ENCODE measurements at places on chromosomes 7 and 10.

DNA sequence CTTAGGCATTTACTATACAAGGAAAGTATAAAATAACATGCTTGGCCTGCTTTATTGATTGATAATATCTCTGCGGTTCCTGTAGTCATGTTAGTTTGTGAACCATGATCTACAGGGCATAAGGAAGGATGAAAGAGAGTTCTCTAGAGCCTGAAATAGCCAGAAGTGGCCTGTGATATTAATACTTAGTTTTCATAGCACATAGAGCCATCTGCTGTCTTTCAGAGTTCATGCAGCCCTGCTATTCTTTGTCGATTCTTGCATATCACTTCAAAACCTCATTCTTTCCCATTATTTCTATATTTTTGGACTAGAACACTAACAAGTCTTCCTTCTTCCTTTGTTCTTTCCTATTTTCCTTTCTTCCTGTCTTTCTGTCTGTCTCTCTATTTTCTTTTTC, 26.4 kb upstream of the PRKG1 start:
- DNase-seq, result no peak

- DNase-seq, result no peak
These were observed 79.8 kb downstream of the ANK3 start for GRCh38 chr10:60309891-60310290.

DNA sequence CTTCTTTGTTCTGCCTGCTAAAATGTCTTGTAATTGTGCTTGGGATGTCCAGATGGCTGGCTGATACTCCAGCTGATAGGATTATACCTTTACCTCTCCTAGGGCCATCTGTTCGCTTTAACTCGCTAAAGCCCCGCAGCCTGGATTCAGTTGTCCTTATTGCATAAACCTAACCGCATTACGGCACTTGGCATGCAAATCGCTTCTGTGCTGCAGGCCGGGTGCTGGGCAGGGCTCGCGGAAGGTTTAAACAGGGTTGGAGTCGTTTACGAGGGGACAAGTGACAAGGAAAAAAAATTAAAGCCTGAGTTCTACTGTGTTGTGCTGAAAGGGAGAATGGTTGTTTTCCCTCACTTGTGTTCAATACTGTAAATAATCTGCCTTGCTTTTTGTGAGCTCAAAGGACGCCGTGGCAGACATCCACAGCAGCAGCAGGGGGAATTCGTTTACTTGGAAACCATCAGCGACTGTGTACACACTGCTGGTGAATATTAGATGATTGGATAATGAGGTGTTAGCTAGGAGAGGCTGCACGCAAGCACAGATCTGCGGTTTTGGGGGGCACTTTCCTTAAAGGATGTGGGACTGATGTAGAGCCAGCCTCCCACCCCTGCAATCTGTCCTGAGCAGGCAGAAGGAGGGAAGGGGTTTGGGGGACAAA, 93.0 kb downstream of the EBF3 start:
- DNase-seq, result no peak

- no peak for DNase-seq
These were observed 73.5 kb downstream of the SEMA3E start for GRCh38 chr7:83575436-83575835.

- DNase-seq, result no peak
These were observed 71.9 kb upstream of the ADARB2 start for GRCh38 chr10:1809139-1809741.

- no peak for DNase-seq
These were observed 139.4 kb downstream of the EPC1 start for GRCh38 chr10:32207544-32207943.

GRCh38 chr10:132946-133898, 2.0 kb upstream of the ZMYND11 start:
- no peak for DNase-seq

GRCh38 chr7:68684996-68685395, 913.3 kb upstream of the AUTS2 start:
- DNase-seq, result no peak

- DNase-seq, result no peak
These were observed 330.8 kb downstream of the PCDH15 start for GRCh38 chr10:54470324-54470631.

DNA sequence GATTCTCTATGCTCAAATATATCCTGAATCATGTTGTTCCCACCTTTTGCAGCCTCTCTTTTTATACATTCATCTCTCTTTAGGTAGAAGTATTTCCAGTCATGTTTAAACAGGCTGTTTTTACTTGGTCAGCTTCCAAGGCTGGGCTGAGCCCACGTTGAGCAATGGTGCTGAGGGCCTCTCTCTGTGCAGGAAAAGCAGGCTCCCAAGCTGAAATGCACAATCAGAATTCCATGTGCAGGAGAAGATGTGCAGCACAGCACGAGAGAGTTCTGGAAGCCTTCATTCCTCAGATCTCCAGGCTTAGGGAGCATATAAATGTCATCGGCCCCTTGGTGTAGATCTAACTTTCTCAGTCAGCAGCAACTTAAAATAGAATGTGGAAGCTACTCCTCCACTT, 588.5 kb downstream of the TNS3 start:
- no peak for DNase-seq

DNA sequence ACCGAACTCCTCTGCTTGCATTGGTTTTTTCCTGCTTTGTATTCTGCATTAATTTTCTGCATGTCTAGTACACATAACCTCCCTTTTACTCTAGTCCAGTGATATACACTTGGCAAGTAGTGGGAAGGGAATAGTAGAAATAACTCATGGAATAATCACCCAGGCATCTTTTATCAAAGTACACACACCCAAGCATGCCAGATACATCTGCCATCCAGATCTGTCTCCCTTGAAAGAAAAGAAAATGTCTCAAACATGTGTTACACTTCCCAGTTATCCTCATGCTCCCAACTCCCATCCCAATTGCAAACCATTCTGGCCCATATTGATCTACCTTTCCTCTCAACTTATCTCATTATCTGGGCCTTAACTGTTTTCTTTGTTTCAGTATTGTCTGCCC, 79.0 kb downstream of the PHYHIPL start:
- DNase-seq, result no peak

- DNase-seq, result no peak
These were observed 26.8 kb downstream of the VSIR start for GRCh38 chr10:71746344-71747037.

- DNase-seq, result no peak
These were observed 244.4 kb downstream of the DYNC1I1 start for GRCh38 chr7:96016735-96017134.

GRCh38 chr7:98291717-98292116, 10.2 kb downstream of the BRI3 start:
- no peak for DNase-seq

- no peak for DNase-seq
These were observed 277.5 kb downstream of the PLXNA4 start for GRCh38 chr7:132298790-132299189.

DNA sequence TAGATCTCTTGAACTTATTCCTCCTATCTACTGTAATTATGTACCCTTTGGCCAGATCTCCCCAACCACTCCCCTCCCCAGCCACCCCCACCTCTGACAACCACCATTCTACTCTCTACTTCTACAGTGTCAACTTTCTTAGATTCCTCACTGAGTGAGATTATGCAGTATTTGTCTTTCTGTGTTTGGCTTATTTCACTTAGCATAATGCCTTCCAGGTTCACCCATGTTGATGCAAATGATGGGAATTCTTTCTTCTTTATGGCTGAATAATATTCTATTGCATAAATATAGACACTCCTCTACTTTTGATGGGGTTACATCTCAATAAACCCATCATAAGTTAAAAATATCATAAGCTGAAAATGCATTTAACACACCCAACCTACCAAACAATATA, 21.3 kb upstream of the HNRNPH3 start:
- DNase-seq, result no peak

- DNase-seq, result no peak
These were observed 276.1 kb downstream of the DNAJB6 start for GRCh38 chr7:157612664-157613561.

DNA sequence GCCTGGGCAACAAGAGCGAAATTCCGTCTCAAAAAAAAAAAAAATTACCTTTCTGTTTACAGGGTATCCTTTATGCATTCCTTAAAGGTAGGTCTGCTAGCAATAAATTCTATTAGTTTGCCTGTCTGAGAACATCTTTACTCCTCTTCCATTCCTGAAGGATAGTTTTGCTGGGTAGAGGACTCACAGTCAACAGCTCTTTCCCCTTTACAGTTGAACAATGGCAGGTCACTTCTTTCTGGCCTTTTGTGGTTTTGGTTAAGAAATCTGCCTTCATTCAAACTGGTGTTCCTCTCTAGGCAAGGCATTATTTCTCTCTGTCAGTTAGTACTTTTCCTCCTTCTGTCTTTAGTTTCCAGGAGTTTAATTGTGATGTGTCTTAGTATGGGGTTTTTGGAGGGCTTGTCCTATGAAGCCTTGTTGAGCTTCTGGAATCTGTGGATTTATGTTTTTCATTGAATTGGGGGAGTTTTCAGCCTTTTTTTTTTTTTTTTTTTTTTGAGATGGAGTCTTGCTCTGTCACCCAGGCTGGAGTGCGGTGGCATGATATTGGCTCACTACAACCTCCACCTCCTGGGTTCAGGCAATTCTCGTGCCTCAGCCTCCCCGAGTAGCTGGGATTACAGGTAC, 4.8 kb upstream of the DNAAF5 start:
- no peak for DNase-seq

- DNase-seq, result no peak
These were observed 12.6 kb downstream of the DHX32 start for GRCh38 chr10:125868372-125868975.

- DNase-seq, result peak; percentile 3
These were observed 70.1 kb upstream of the CABCOCO1 start for GRCh38 chr10:61592581-61592980.

- no peak for DNase-seq
These were observed 96.0 kb downstream of the NRCAM start for GRCh38 chr7:108360058-108360800.

DNA sequence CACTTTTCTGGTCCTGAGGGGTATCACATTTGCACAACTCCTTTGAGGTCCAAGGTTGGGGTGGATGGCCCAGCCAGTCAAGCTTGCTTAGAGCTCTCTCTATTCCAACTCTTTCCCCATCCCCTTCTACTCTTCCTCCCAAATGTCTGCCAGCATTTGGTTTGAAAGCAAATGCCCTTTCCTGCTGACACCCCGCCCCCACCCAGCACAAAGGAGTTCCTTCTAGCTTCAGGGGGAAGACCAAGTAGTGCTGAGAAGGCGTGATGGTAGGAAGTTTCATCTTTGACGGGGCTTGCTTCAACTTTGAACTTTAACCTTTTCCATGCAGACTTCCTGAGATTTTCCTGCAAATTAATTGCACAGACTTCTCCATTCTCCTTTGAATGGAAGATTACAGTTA, 137.5 kb upstream of the TCF7L2 start:
- no peak for DNase-seq

- DNase-seq, result no peak
These were observed 63.5 kb downstream of the HIPK2 start for GRCh38 chr7:139714163-139714901.

Data from hypothalamus (tissue), 51 donors.